ENCODE measurements at places on chromosomes 4 and X.

GRCh38 chr4:71184195-71184781, 154.5 kb upstream of the SLC4A4 start:
- no peak for DNase-seq

DNA sequence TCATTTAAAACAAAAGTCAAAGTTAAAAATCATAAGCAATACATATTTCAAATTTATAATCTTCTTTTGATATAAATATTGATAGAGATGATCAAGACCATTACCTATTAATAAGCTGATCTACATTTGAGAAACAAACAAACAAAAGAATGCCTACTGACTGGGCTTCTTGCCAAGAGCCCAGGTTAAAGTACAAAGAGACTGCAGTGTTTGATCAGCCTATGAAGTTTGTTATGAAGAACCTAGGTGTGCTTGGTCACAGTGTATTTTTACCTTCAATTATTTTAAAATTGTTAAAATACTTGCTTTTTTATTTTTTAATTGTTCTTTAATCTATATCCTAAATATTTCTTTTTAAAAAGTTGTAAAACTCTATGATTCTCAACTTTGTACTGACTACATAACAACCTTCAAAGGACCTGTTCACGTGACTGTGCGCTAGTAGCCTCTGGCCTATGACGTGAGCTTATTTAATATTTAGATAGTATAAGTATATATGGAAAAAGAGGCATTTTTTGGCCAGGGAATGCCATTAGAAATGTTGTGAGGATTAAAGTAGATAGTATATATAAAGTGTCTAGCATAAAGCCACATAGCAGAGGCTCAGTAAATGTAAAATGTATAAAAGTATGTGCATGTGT, 11.4 kb upstream of the SLC39A8 start:
- no peak for DNase-seq

DNA sequence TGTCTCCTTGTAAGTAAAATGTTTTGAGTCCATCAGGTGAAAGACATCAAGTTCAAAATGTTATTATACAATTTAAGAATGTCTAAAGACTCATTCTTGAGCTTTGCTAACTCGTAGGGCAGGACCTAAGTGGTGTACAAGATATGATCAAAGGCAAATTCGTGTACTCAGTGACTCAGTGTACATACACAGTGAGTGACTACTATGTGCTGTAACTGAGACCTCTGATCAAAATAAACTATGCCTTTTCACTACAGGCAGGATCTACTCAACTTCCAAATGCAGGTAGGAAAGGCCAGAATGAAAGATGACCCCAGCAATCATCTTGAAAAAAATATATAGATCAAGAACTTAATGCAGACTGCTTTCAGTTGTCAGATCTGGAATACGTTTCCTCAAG, 49.9 kb downstream of the ADGRG2 start:
- DNase-seq: no peak

GRCh38 chrX:115900425-115900824, 270.1 kb upstream of the AGTR2 start:
- DNase-seq: no peak

GRCh38 chrX:43741843-43742573, 85.9 kb downstream of the MAOA start:
- DNase-seq: peak; percentile 19

GRCh38 chr4:149265645-149266044, 550.0 kb downstream of the IQCM start:
- no peak for DNase-seq

- no peak for DNase-seq
Observed at GRCh38 chr4:123916821-123917220, 520.2 kb downstream of the SPRY1 start.

DNA sequence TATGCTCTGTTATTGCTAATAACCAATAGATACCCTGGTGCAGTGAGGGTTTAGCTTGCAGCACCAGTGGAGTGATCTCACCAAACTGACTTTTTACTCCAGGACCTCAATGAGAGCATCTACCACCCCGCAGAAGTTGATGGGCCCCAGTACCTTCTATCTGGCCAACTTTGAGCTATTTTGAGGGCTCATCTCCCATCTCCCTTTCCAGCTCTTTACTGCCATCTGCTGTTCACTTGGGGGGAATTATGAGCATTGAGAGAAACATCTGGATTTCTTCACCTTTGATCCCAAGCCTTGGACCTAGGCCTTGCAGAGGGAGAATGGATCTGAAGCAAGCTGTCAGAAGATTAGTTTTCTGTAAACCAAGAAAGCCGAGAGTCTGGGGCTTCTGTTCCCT, 143.6 kb downstream of the TMEM164 start:
- DNase-seq: no peak

DNA sequence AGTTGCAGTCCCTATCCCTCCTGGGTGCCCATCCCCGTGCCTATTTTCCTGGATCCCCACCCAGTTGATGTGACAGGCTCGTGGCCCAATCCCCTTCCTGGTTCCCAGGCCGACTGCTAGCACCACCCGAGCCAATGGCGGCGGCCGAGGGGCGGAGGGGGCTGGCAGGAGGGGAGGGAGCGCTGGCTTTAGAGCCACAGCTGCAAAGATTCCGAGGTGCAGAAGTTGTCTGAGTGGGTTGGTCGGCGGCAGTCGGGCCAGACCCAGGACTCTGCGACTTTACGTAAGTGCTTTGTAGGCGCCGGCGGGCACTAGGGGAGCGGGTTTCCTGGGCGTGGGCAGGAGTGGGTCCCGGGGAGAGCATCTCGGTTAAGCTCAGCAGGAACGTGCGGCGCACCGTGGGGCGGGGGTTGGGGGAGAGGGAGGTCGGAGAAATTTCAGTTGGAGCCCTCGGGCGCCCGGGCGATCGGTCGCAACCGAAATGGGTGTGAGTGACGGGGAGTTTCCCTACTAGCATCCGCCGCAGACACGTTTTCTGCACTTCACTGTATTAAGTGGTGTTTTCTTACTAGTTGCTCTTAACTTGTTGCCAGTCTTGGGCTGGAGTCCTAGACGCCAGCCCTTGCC, at the start of gene PLS3:
TSS of gene PLS3 (plus strand) at position 197 of the 627 bp plus-strand sequence. CDS start 49,077 bp downstream, outside the sequence.
- peak; percentile 65 for DNase-seq

DNA sequence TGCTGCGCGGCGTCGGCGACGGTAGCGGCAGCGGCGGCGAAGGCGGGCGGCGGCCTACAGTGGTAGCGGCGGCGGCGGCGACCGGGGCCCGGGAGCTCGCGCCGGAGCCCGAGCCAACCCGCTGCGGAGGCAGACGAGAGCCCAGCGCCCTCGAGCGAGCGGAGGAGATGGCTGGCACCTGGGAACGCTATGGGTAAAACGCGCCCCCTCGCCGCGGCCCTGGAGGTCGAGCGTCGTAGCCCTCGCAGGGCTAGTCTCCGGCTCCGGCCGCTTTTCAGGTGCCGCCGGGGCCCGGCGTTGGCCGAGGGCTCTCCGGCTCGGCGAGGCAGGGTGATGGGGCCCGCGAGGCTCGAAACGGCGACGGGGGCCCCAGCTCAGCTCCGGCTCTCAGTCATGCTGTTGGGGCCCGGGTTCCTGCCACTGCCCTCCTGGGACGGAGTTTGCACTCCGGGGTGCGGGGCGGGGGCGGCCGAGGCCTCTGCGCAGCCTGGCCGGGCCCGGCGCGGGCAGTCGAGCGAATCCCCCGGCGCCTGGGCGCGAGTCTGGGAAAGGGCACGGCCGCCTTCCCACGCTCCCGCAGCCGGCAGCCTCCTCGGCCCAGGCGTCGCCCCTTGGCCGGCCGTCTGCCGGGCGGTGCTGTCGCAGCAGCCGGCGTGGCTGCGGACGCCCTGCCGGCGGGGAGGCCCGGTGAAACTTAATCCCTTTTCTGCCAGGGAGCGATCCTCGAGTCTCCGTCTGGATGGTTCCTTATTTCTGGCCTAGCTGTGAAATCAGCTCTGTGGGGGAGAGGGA, 768 bp downstream of the MID2 start:
- peak; percentile 7 for DNase-seq

DNA sequence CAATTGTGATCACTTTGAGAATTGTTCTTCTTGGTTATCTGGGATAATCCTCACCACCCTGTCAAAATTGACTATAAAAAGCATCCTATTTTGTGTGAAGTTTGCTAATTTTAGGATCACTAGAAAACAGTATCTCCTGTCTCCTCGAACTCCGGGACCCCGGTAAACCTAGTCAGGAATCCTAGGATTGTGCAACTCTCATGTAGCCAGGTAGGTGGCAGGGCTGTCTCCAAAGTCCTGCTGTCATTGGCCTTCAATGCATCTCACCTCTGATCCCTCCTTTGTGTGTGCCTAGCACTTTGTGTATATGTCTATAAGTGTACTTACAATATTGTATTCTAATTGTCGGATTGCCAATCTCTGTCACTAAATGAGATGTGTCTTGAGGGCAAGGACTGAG, 1564.8 kb downstream of the RPA4 start:
- DNase-seq: no peak

DNA sequence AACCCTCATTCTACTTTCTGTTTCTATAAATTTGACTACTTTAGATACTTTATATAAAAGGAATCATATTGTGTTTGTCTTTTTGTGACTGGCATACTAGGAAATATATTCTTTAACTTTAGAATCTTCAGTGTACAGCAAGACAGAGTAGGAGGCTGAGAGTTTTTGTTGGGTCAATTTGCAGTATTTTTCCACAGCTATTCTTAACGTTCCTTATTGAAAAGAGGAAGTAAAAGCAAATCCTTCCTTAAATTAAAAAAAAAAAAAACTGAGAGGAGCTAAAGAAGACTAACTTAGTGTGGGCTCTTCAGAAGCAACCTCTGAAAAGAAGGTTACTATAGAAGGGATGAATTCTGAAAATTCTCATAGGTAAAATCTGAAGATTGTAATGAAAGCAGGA, 1194.6 kb downstream of the ADGRL3 start:
- no peak for DNase-seq

- no peak for DNase-seq
Observed at GRCh38 chrX:111322231-111322855, 52.1 kb upstream of the CAPN6 start.

DNA sequence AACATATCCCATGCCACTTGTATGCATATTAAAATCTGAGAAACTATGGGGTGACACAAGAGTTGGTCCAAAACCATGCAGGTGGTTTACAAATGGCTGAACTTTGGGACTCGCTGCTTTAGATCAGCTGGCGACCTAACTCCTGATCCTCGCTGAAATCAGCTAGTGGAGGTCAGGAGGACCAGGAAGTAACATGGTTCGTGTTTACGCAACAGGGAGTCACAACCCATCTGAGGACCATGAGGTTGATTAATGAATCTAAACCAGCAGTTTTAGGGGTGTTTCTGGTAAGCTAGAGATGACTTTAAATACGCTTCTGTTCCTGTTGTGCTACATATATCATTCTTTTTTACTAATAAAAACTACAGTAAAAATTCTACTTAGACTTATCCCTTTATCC, 12.9 kb downstream of the TSPAN5 start:
- no peak for DNase-seq

DNA sequence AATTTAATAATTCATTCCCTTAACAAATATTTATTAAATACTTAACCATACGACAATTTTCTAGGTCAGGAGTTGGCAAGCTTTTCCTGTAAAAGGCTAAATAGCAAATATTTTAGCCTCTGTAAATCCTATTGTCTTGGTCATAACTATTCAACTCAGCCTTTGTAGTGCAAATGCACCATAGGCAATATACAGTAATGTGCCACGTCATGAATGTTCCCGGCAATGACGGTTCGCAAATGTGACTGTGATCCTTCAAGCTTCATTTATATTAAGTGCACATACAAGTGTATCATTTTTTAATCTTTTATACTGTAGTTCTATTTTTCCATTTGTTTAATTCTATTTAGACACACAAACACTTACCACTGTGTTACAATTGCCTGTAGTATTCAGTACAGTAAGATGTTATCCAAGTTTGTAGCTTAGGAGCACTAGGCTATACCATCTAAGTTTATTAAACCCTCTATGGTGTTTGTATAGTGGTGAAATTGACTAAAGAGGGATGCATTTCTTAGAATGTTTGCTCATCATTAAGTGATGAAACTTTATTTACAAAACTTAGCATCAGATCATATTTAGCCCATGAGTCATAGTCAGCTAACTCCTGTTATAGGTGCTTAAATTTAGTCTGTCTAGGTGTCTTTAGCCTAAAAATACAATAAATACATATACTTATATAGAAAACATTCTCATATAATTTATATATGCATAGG, 553.6 kb downstream of the STPG2 start:
- DNase-seq: no peak

DNA sequence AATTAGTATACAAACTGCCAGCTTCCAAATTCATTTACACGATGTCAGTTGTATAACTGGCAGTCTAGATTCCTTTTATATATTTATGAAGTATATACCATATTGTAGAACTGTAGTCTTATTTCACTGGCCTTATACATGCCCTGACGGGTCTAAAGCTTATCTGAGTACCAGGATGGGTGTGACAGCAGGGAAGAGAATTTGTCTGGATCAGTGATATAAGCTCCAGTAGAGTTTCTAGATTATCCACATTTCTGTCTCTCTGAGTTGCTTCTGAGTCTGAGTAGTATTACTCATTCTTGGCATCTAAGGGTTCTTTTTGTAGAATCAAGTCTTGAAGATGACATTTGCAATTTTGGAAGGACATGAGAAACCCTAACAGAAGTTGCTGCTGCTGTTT, 101.3 kb downstream of the RPA4 start:
- DNase-seq: no peak

DNA sequence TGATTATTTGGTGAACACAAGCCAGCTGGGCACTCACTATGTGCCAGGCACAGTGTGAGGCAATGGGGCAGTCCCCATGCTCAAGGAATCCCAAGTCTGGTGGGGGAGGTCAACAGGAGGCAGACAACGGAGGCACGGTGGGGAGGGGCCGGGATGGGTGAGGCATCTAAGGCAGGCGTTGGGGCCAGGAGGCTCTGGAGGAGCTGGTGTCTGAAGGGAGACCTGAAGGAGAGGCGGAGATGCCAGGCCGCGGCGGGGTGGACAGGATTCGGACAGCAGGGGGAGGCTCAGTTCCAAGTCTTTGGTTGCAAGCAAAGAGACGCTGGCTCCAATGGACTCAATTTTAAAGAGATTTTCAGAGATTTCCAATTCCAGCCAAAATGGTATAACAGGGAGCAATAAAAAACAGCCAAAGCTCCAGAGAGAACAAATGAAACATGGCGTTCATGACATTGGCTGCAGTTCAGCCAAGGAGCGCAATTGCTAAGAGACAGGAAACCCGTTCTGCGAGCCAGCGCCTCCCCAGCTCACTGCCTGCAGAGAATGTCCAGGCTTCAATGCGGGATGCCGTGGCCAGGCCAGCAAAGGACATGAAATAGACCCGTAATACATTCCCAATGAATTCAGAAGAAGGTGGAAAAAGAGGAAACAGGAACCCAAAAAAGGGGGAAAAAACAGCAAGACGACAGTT, 105.2 kb upstream of the LRPAP1 start:
- no peak for DNase-seq

GRCh38 chr4:78756137-78756536, 20.0 kb upstream of the BMP2K start:
- no peak for DNase-seq

DNA sequence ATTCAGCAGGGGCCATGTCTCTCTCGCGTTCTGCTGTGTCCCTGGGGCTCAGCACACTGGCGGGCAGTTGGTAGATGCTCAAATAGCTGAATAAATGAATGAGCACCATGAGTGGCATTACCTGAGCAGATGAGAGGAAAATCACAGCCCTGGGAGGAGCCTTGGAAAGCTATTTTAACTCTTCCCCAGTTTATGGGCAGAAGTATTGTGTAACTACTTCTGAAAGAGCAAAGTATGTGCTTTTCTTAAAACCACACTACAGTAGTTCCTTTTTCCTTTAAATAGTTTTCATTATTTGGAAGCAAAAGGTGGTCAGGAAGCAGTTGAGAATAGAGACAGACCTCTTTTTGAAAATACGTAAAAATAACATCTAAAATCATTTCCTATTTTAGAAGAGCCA, 3.0 kb upstream of the PLAC1 start:
- DNase-seq: no peak

- DNase-seq: no peak
Observed at GRCh38 chrX:113747274-113747973, 836.5 kb upstream of the HTR2C start.

Data from tibial nerve (tissue), 4 donors.